ENCODE measurements at places on chromosomes 4 and X. TPM values are rescaled to one million over a fixed set of nuclear protein-coding genes. Genes with fewer than 3 reads are reported as not detected.
A peak's percentile ranks its signal among the peaks of the same experiment; 100 is the strongest.

The UGT2B11 gene
- not detected for total RNA-seq

The GC gene
- total RNA-seq, result not detected

The HMGB3 gene
- total RNA-seq, result 86.6 TPM

The MAGEA8 gene
- total RNA-seq, result not detected

The MSL3 gene
- 21.9 TPM for total RNA-seq

DNA sequence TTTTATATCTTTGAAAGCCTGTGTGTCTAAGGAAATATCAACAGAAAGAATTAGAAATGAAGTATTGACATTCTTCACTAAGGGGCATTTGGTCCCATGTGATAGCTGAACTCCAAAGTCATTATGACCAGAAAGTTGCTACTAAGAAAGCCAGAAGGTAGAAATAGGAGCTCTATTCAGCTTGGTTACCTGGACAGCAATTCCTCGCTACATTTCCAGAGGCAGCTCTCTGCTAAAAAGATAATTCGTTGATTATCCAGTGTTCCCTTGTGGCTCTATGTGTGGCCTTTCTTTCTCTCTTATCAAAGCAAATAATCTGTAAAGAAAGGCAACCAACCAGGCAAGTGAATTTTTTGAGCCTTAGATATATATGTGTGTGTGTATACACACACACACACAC lies 341.3 kb downstream of the ADGRL3 start:
- no peak for DNase-seq

- no peak for DNase-seq
Measured at GRCh38 chr4:120316416-120316815, 249.8 kb upstream of the MAD2L1 start.

GRCh38 chrX:57282568-57282967 lies 3.9 kb upstream of the FAAH2 start:
- no peak for DNase-seq

DNA sequence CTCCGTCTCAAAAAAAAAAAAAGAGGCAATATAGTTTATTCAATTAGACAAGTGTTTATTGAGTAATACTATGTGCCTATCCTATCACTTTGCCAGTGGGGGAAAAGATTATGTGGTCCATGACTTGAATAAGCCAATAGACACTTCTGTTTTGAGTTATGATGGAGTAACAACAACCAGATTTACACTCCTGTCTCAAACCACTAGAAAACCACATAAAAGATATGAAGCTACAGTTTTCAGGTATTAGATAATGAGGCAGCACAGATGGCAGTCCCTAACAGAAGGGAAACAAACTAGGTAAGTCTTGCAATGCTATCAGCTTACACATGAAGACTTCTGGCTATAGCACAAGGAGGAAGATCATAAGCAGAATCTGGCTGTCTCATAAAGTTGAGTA lies 22.5 kb downstream of the NFXL1 start:
- DNase-seq, result no peak

DNA sequence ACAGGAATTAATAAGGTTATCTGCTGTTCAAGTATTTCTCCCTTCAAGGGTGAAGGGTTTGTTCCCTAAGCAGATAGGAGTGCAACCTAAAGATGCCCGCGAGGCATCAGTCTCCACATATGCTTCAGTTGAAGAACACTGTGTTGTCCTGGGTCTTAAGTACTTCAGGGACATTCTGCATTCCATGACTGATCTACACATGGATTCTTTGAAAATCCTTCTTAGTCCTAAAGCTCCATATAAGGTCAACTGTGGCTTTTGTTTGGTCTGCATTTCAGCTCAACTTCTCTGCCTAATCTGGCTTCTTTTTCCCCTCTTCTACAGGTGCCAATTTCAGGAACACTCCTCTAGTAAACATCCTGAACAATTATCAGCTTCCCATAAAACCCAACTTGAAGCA lies 21.8 kb upstream of the CTSO start:
- no peak for DNase-seq

DNA sequence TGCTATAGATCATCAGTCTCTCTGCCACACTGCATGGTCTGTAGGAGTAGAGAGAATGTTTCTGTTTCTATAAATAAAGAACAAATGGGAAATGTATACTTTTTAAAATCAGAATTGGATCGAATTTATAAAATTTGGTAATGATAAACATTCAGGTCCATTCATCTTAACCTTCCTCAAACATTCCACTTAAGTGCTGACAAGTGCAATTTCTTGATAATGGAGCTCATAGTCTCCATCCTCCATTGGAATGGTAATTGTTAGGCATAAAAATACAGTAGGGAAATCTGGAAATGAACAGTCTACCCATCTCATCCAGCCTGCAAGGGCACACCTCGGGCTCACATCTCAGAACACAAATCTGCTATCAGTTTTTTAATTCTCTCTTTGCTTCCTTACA lies 122.6 kb upstream of the PACRGL start:
- DNase-seq, result no peak

DNA sequence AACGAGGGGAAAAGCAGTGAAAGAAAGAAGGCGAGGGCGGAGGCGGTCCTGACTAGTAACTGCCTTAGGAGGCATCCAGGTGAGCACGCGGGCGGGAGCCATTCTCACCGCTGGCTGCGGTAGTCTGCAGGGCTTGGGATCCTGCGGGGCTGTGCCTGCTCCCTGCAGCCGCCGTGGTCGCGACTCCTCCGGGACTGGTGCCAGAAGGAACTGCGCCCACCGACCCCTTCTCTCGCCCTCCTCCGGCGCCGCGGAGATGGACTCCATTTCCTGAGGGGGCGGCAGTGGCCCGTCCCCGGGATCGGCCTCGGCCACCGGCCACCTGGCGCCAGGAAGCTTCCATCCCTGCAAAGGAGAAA lies 543 bp downstream of the NFXL1 start:
- peak; percentile 63 for DNase-seq

GRCh38 chrX:41313419-41313818 lies 20.5 kb upstream of the DDX3X start:
- DNase-seq, result no peak

DNA sequence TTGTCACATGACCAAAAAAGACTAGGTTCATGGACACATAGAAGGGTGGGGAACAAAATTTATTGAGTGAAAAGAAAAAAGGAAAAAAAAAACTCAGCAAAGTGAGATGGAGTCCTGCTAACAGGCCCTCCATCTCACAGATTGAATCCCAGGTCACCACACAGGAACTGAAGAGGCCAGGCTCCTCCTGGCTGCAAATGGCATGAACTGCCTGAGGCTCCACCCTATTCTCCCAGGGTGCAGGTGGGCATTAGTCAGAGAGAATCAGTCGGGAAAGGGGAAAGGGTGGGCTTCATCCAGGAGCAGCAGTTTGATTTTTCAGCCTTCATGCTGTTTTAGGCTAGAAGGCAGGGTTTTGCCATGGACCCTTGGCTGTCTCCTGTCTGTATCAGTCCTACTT lies 128.5 kb upstream of the GRID2 start:
- peak; percentile 19 for DNase-seq

- no peak for DNase-seq
Measured at GRCh38 chr4:122045533-122045932, 93.7 kb upstream of the TRPC3 start.

GRCh38 chr4:10158333-10158942 lies 41.8 kb upstream of the WDR1 start:
- DNase-seq, result no peak

- no peak for DNase-seq
Measured at GRCh38 chrX:23765449-23765848, 17.5 kb upstream of the SAT1 start.

DNA sequence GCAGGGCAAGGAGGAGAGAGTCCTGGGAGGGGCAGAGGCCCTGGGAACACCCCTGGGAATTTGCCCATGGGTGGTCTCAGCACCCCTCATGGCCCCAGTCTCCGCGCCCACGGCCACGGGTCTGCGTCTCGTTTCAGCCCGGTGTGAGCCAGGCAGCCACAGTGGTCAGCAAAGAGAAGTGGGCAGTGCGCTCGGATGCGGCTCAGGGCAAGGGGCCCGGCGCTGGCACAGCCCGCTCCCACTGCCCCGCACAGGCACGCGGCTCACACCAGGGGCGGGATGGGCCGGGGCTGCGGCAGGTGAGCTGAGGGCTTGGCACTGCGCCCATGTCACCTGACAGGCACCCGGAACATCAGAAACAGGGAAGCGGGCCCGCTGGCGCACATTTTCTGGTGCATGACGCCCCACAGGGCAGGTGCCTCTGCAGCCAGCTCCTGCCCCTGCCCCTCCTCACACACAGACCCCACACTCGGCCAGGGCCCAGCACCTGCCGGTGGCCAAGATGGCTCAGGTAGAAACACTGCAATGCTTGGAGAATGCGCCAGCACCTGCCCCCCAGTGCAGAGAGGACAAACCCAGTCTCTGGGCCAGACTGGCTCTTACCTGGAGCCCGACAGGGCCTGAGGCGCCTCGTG lies 41.9 kb upstream of the MXD4 start:
- DNase-seq, result no peak

DNA sequence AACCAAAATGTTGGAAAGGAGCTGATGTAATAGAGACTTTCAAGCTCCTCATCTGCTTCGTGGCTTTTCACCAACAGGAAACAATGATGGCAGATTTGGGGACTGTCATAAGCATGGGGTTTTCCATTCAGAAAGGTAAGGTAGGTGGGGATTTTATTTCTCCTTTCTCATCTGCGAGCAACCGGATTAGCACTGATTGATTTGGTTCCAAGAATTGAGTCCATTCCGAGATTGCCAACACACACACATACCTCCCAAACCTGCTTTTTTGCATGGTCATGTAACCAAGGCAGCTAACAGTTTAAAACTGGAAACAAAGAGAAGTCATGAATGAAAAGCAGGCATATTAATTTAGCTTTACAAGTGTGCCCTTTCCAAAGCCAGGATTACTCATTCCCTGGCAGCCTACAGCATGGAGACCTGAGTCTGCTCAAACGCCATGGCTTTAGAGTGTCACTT lies 63.0 kb upstream of the LNX1 start:
- DNase-seq, result no peak

DNA sequence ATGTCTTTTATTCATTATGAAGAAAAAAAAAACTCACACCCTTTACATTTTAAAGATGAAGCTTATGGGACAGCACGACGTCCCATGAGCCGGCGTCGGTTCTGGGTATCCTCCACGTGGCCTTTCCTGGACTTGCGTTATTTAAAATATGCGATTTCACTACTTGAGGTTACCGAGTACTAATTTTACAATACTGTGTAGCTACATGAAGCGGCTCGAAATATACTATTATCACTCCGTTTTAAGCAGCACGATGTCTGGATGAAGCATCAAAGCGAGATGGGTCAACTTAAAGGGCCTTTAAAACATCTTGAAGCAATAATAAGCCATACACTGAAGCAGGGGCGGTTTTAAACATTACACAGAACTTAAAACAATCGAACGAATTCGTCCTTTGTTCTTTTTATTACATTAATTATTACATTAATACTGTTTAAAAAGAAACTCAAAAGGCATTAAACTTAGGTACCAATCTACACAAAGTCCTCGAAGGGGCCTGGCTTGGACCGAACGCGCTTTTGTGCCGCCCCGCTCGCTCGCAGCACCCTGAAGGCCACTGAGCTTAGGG lies 1.4 kb upstream of the KLF3 start:
- DNase-seq, result no peak

- DNase-seq, result no peak
Measured at GRCh38 chr4:8864912-8865680, 6.5 kb downstream of the HMX1 start.

DNA sequence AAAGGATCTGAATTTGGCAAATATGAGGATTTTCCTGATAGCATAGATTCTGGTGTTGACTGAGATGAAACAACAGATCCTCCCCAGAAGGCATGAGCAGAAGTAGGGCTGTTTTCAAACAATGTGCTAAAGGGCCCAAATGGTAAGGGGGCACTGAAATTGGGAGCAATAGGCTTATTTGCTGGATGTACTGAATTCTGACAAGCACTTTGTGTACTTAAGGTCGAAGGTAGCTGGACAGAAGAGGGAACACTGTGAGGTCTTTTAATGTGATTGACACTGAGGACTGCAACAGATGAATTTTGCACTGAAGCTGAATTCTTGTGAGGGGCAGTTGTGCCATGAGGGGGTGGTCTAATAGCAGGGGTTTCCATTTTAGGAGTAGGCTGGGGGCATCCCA lies 21.2 kb upstream of the COX18 start:
- DNase-seq, result no peak

GRCh38 chr4:89563431-89563830 lies 255.8 kb upstream of the GPRIN3 start:
- DNase-seq, result no peak

All from neural progenitor cell (in vitro differentiated cells).